ENCODE measurements at places on chromosomes 4 and X.

GRCh38 chr4:152680988-152681603, 1.3 kb upstream of the TMEM154 start:
- peak; percentile 83 for DNase-seq

DNA sequence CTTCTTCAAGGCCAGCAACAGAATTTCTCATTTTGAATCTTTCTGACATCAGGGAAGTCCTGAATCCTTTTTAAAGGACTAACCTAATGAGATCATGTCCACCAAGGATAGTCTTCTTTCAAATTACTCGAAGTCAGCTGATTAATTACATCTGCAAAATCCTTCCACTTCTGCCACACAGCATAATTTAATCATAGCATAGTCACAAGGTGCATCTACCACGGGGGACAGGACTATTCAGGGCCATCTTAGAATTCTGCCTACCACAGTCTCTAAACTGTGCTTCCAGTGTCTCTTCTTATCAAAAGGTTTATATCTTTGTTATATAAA, 53.7 kb downstream of the ATP10D start:
- DNase-seq: no peak

- DNase-seq: no peak
Measured at GRCh38 chr4:34181891-34182290, 2062.4 kb downstream of the ARAP2 start.

- DNase-seq: peak; percentile 5
Measured at GRCh38 chrX:14963447-14964236, 90.4 kb downstream of the MOSPD2 start.

DNA sequence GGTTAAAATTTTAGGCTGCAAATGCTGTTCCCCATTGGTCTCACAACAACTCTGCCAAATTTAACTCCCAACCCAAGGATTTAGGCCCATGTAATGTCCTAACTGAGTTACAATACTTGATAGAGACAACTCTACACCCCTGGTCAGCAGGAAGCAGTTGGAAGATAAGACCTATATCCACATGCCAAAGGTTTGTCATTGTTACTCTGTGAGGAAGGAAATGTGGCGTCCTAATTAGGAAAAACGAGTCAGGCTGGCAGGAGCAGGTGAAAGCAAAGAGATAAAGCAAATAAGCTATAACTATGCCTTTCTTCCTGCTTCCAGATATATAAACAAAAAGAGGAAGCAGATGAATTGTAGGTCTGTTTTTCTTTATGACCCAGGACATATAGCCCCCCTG, 69.1 kb downstream of the SPIN4 start:
- no peak for DNase-seq

- no peak for DNase-seq
Measured at GRCh38 chr4:72938516-72938915, 131.0 kb downstream of the COX18 start.

DNA sequence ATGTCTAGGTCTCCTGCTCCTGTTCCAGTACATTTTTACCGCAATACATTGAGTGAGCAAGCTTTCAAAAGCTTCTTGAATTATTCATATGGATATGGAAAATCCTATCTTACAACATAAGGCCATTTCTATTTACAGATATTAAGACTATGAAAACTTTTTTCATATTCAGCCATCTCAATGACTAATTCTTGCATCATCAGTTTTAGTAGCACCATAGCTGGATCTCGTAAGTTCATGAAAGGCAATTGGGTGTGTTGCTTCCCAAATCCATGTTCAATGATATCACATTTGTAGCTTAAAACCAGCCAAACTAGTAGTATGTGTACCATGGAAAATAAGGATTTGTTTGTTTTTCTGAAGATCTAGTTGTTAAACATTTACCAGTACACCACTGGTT, 118.3 kb upstream of the GABRA2 start:
- DNase-seq: no peak

- no peak for DNase-seq
Measured at GRCh38 chrX:15310117-15310516, 5.3 kb downstream of the ASB11 start.
